HCT116 (cell line): ENCODE measurements at places on chromosomes 4 and X.

- no peak for DNase-seq
These were observed 6.1 kb downstream of the ENOX2 start for GRCh38 chrX:130896802-130897501.

DNA sequence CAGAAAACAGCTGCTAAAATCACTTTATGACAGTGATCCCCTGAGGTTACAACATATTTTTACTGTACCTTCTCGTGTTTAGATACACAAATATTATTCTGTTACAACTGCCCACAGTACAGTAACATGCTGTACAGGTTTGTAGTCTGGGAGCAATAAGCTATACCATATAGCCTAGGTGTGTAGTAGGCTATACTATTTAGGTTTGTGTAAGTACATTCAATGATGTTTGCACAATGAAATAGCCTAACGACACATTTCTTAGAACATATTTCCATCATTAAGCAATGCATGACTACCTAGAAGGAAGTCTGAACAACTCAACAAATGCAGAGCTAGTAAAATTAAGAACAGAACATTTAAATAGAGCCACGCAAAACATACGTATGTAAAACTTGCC is 112.7 kb downstream of the ZAR1 start:
- DNase-seq = no peak

DNA sequence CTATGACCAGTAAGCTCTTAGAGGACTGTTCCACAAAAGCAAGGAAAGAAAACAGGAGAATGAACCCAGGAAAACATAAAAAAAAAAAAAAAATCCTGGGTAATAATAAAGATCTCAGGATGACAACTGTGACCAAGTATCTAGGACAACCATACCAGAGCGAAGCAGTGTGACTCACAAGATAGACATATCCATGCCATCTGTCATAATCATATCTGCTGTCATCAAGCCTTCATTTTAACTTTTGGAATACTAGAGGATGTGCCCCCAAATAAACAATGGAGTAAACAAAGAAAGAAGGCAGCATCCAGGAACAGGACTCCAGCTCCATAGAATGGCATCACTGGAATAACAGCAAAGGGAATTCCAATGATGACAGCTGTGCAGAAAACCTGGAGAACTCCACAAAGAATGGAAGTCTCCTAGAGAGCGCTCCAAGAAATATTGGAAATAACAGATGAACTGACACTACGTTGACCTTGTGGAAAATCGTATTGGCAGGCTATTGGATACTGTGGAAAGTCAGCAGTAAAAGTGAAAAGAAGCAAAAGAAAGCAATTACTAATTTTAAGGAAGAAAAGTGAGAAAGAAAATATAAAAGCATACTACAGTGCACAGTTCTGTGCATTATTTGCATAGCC is 35.3 kb downstream of the HPGDS start:
- DNase-seq = no peak

DNA sequence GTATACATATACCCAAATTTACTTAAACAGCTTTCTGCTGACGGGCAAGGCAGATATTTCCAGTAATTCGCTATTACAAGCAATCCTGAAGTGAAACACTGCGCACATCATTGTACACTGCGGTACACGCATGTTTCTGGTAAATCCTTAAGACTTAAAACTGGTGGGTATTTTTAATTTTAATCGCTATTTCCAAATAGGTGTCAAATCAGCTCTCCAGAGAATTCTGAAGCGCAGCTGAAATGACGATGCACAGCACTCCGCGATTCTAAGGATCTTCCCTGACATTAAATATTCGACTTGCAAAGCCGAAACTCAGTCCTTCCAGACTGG is 361 bp downstream of the TMEM128 start:
- no peak for DNase-seq

DNA sequence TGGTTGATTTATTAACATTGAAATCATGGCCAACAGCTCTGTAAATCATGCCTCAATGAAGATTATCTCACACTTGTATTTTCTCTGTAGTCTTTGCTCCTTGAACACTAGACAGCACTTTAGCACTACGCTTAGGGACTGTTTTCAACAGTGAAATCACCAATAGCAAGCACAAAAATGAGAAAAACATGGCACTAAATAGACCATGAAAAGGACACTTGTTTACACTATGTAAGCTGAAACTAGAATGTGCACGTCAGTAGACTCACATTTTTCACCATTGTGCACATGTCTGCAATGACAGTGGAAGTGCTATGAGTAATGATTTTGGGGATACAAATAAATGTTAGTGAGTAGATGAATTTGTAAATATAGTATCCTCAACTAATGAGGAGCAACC is 3.1 kb downstream of the BMP2K start:
- DNase-seq = no peak

- no peak for DNase-seq
These were observed 56.2 kb upstream of the GPRIN3 start for GRCh38 chr4:89363786-89364185.

- peak; percentile 53 for DNase-seq
These were observed 405.2 kb downstream of the FAT4 start for GRCh38 chr4:125719987-125720386.

GRCh38 chr4:182188622-182189021 is 54.6 kb upstream of the TENM3 start:
- DNase-seq = no peak
